ENCODE measurements at places on chromosomes 16 and 17.

DNA sequence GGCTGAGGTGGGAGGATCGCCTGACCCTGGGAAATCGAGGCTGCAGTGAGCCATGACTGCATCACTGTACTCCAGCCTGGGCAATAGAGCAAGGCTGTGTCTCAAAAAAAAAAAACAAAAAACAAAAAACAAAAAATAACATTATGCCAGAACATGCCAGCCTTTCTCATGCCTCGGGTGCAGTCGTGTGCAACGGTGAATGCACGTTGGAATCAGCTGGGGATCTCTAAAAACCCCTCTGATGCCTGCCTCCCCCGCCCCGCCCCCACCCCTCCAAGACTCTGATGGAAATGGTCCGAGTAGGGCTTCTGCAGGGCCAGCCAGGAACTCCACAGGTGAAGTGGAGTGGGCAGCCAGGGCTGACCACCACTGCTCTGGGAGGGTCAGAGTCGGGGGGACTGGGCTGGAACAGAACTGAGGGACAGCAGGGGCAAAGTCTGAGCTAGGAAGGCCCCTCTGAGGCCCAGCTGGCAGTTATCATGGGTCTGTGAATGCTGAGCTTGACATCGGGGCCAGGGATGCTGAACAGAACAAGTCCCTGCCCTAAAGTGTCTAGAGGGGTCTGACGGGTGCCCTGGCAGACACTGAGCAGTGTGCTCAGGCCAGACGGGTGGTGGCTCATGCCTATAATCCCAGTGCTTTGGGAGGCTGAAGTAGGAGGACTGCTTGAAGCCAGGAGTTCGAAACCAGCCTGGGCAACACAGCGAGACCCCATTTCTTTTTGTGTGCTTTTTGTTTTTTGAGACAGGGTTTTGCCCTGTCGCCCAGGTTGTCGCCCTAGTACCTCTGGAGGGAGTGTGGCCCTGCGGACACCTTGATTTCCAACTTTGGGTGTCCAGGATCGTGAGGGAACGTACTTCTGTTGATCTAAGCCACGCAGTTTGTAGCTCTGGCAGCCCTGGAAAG lies 193.4 kb upstream of the GSE1 start:
- DNase-seq: no peak

DNA sequence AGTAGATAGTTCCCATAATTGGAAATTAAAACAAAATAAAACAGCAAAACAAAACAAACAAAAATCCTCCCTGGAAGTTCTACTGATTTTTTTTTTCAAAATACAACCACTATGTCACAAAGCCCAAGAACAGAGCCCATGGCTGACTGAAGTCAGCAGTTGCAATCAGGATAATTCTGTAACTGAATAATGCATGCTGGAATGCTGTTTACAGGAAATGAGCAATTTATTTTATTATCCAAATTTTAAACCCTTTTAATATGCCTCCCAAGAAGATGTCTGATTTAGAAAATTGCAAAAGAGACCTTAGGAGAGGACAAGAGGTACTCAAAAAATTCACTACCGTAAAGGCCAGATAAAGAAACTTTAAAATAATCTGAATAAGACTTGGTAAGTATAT lies 578.2 kb downstream of the TOX3 start:
- DNase-seq: no peak

DNA sequence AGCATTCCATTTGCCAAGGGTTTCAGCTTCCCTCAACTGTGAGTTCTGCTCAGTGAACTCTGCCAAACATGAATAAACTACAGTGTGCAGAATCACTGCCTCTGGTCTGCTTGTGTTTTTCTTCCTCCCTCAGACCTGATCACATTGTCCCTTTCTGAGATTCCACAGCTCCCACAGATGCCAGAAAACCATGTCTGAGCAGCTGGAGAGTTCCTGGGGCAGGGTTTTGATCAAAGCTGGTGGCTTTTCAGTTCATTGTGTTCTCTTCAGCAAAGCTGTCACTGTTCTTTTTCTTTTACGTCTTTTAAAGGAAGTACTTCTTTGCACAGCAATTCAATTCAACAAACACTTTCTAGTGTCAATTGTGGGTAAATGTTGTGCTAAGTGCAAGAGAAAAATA lies 555.8 kb downstream of the RBFOX1 start:
- no peak for DNase-seq

- DNase-seq: no peak
These were observed 22.0 kb downstream of the WSB1 start for GRCh38 chr17:27315796-27316465.

DNA sequence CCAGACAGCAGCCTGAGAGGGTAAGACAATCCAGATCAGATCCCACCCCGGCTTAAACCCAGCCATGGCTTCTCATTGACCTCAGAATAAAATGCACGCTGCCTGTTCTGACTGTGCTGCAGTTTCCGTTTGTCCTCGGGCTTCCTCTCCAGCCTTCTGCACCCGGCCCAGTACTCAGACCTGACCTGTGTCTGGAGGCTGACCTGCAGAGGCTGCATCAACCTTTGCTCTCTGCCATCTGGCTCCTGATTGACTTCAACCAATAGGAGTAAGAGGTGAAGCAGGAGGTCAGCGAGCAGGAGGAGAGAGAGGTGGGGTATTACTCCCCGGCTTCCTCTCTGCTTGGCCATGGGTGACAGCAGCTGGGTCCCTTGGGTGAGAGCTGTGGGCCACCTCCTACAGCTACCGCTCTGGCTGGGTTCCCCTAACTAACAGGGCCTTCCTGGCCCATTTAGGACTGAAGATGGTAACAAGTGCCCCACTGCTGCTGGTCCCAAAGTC lies 46.7 kb downstream of the C16orf82 start:
- no peak for DNase-seq

DNA sequence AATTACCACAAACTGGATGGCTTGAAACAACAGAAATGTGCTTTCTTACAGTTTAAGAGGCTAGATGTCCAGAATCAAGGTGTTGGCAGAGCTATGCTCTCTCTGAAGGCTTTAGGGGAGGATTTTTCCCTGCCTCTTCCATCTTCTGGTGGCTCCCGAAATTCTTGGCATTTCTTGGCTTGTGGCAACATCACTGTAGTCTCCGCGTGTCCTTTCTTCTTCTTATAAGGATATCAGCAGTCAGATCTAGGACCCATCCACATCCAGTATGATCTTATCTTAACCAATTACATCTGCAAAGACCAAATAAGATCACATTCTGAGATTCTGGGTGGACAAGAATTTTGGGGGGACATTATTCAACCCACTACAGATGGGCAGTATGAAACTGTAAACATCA lies 119.2 kb upstream of the PMFBP1 start:
- no peak for DNase-seq

- peak; percentile 85 for DNase-seq
These were observed 14.8 kb upstream of the MARVELD3 start for GRCh38 chr16:71610936-71611871.

- DNase-seq: no peak
These were observed 34.4 kb downstream of the PECAM1 start for GRCh38 chr17:64356304-64356686.

DNA sequence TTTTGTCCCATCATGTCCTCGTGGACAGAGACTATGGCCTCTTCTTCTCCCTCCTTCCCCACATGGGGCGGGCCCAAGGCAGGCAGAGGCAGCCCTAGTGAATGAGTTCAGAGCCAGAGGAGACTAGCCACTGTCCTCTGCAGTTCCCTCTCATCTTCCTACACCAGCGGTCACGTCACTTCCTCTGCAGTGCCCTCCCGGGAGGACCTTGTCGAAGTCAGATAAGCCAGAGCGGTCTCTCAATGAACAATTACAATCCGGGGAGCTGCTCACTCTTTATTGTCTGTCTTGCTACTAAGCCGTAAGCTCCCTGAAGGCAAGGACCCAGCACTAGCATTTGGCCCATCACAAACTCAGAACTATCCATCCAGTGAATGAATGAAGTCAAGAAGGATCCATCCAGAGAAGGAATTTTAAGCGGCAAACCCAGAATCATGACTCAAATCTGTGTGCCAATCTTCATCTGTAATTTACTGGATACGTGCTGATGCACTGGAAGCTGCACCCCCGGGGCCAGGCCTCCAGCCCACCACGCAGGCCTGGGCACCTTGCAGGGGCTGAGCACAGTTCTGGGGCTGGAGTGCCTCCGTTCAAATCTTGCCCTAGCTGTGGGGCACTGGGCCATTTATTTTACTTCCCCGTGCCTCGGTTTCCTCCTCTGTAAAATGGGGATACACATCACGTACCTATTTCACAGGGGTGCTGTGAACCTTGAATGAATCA lies 18.1 kb downstream of the ZNF423 start:
- DNase-seq: no peak

GRCh38 chr16:55534756-55535155 lies 25.9 kb downstream of the LPCAT2 start:
- DNase-seq: no peak

DNA sequence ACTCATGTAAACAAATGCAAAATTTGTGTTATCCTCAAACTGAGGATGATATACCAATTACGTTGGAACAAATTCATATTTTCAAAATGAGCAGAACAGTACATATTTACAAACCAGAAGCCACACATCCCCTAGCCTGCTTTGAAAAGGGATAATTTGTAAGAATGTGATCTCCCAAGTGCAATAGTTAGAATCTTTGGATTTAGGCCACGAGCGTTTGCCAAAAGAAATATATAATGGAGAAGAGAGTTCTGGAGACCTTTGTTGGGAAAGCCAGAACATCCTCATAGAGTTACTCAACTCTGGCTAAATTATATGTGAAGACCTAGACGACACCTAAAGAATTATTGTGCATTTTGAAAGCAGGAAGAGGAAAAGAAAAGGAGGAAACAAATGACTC lies 449.3 kb downstream of the KCNJ2 start:
- DNase-seq: no peak

- DNase-seq: no peak
These were observed 39.8 kb upstream of the ANKFN1 start for GRCh38 chr17:56113486-56113885.

DNA sequence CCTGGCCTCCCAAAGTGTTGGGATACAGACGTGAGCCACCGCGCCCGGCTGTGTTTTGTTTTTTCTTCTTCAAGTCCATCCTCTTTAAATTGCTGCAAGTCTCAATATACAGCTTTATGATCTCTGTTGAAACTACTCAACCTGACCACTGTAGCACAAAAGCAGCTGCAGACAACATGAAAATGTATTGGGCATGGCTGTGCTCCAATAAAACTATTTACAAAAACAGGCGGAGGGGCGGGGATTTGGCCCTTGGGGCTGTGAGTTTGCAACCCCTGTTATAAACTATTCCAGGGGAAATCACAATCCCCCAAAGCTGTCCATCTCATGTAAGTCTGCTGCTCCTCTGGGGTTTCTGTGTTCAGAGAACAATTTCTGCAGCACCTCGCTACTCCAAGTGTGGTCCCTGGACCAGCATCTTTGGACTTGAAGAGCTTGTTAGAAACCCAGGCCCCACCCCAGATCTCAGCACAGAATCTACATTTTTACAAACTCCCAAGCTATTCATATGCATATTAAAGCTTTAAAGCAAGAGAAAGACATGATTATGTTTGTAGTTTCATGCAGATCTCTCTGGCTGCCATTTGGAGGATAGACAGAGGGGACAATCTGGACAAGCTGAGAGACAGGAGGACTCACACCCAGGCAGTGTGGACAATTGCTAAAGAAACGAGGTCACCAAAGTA lies 33.6 kb downstream of the TEKT5 start:
- no peak for DNase-seq

- DNase-seq: no peak
These were observed 486.0 kb downstream of the KCNJ2 start for GRCh38 chr17:70655176-70655958.

GRCh38 chr17:7133424-7133823 lies 18.8 kb upstream of the ASGR2 start:
- peak; percentile 54 for DNase-seq

DNA sequence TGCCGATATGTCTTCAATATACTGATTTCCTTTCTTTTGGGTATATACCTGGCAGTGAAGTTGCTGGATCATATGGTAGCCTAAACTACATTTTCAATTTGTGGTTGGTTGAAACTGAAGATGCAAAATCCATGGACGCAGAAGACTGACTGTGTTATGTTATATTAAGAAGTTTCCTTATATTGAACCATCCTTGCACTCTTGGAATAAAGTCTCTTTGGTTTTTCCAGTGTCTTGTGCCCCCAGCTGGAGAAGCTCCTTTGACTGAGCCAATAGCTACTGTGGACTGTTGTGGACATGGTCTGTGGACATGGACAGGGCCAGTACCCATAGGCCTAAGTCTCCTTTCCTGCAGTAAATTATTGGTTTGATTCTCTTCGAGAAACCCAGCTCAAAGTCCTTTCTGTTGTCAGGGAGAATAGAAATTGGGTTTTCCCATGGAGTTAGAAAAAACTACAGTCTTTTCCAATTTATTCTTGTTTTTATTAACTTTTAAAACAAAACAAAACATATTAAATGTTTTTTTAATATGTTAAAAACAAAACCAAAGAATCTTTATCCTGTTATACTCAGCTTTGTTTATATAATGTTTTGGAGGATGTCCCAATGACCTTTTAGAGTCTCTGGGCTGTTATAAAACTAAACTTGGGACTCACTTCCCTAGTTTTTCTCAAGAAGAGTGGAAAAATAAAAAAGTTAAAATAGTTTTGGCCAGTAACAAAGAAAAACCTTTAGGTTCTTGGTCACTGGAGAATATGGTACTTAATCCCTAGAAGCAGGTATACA lies 15.2 kb upstream of the IL34 start:
- no peak for DNase-seq

DNA sequence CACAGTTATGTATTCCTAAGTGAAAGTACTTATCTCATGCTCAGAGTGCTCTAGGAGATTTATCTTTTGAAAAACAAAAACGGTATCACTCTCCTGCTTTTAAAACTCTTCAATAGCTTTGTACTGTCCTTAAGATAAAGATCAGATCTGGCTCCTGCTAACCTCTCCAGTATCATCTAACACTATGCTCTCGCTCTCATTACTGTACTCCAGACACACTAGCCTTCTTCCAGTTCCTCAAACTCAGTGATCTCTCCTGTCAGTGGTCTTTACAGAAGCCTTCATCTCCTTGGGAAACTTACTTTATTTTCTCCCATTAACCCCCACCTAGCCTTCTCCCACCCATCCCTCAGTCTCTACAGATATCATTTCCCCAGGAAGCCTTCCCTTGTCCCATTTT lies 10.1 kb downstream of the ULK2 start:
- DNase-seq: no peak

- DNase-seq: peak; percentile 95
These were observed 41.1 kb upstream of the FOXJ1 start for GRCh38 chr17:76182016-76182764.

- no peak for DNase-seq
These were observed 10.1 kb downstream of the PHF12 start for GRCh38 chr17:28941251-28941650.

DNA sequence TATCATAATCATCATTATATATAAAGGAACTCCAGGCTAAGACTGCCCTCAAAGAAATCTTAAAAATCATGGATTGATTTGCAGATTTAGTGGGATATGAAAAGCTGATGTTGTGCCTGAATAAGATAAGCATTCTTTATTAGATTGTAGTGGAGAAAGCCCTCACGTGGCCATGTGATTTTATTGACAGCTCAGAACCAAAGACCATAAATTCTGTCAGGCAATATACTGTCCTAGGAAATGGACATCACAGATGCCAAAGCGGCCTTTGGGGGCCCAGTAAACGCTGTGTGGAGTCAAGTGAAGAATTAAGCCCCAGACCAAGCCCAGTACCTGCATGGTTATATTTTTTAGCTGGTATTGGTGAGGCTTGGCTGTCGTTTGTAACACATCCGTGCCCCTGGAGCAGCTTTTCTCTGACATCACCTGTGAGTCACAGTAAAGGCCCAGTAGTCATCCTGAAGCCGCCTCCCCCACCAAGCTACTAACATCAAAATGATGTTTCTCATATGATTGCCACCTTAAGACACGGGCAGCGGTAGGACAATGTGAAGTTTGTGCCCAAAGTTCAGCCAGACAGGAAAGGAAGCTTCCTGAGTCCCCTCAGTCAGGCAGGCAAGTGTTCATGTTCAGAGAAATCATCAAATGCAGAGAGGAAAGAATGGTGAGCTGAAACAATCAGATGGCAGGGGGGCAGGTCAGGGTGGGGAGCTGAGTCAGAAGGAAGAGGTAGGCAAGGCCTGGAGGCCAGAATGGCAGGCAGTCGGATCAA lies 209.4 kb downstream of the IRX3 start:
- no peak for DNase-seq

All from CD4-positive, alpha-beta T cell treated with Interleukin-17A for 4 hours (primary cell).